Right kidney (tissue), 9 donors: ENCODE measurements at places on chromosomes 6 and 20.

DNA sequence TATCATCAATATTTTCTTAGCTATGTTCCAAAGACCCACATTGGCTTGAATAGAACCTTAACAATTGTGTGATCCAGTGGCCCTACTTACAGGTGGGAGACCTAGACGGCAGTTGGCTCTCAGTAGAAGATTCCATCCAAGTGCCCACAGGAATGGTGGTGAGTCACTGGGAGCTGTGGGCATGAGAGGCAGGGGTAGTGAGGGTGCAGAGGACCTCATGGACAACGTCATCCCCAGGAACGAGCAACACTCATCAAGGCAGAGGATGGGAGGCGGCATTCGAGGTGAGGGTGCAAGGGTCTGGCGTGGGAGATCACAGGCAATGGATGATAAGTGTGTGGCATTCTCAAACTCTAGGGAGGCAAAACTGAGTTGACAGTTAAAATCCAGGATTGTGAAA is 17.5 kb upstream of the SPO11 start:
- no peak for DNase-seq

DNA sequence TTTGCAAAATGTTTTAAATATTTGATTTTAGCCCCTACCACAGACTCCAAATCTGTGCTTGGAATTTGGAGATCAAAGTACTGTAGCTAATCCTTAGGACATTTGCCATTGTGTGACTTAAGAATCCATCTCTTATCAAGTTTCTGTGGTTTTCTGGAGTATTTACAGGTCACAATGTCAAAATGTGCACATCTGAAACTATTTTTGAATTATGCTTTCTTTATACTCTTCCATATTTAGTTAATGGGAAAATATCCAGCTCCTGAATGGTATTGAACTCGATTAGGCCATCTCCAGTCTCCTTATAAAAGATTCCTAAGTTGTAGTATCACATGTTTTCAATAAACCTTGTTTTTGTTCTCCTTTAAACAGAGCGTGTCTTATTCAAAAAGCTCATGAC is 162.5 kb downstream of the KHDC1L start:
- no peak for DNase-seq

- DNase-seq = no peak
Measured at GRCh38 chr6:33118525-33119123, 42.8 kb downstream of the HLA-DPB1 start.

DNA sequence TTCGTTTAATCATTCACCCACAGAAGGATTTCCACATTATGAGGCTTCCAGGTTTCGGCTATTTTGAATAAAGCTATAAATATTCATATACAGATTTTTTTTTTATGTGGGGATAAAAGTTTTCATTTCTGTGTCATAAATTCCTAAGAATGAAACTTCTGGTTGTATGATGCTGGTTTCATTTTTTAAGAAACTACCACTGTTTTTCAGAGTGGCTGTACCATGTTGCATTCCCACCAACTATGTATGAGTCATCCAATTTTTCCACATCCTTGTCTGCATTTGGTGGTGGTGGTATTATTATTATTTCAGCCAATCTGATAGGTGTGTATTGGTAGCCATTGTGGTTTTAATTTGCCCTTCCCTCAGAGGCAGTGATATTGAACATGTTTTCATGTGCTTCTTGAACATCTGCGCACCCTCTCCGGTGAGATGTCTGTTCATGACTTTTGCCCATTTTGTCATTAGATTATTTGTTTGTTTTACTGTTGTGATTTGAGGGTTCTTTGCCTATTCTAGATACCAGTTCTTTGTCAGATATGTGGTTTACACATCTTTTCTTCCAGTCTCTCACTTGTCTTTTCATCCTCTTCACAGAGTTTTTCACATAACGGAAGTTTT is 75.5 kb downstream of the DOK5 start:
- DNase-seq = no peak

GRCh38 chr6:155254139-155254538 is 9.7 kb upstream of the CLDN20 start:
- DNase-seq = no peak

GRCh38 chr20:37920270-37920669 is 17.3 kb downstream of the VSTM2L start:
- no peak for DNase-seq

DNA sequence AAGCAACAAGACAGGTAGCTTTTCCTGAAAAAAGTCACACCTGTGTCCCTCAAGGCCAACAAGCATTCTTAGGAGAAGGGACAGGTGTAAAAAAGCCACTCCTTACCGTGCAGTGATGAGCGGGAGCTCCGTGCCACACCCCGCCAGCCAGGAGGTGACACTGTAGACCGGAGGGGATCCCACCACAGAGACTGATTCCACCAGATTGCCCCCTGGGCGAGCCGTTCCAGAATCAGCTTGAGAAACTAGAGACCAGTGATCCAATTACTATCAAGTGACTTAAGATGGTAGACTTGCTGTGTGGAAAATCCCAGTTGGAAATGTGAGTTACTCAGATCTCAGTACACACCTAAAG is 37.4 kb downstream of the PKHD1 start:
- no peak for DNase-seq

DNA sequence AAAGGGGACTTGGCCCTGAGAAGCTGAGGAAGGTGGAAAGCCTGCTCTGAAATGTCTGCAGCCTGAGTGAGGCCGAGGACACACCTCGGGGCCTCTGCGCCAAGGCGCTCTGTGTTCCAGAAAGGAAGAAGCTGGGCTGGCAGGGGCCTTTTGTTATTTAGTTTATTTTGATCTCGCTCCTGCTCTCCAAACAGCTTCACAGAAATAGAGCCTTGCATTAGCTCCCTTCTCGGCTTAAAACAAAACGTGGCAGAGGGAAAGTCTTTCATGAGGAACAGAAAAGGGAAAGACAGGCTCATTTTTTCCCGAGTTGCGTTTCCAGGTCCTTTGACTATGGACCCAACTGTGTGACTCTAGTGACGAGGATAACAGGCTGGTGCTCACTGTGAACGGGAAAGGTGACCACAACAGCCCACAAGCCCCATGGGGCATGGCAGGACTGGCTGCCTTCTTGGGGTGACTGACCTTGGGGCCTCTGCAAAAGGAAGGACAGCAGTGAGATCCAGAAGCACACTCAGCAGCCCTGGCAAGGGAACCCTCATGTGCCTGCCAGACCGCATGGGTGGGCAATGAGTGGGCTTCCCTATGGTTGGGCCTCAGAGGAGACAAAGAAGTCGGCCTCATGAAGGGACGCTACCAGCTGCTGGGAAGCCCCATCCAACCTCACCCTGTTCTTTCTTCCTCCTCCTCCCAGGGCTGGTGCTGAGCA is 18.7 kb downstream of the LEMD2 start:
- no peak for DNase-seq

DNA sequence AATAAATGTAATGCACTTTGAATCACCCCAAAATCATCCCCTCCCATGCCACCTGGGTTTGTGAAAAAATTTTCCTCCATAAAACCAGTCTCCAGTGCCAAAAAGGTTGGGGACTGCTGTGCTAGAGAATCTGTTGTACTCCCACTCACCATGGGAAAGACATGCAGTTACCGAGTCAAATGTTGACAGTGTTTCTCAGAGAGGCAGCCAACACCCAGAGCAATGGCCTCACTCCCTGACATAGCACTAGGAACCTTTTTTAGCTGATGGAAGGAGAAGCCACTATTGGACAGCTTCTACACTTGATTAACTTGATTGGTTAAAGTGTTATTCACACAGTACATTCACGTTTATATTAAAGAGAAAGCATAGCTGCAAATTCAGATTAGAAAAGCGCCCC is 59.8 kb upstream of the MANEA start:
- no peak for DNase-seq

DNA sequence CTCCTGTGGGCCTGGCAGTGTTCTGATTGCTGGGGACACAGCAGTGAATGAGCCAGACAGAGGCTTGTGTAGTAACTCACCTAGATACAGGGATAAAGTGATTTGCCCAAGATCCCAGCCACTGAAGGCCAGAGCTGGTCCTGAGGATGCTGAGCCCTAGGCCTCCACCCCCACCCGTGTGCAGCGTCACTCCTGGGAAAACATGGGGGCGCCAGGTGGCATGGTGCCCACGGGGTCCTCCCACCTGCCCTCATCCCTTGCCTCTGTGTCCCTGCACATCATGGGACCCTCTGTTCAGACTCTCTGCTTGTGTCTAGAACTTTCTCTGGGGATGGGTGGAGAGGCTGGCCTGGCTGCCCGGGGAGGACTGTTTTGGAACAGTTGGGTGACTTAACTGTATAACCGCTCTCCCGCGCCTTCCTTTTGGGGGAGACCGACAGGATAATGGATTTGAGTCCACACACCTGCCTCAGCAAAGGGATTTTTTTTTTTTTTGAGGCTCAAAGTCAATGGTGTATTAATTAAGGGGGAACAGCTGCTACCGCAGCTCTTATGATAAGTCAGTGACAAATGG is 19.6 kb downstream of the LEMD2 start:
- no peak for DNase-seq

DNA sequence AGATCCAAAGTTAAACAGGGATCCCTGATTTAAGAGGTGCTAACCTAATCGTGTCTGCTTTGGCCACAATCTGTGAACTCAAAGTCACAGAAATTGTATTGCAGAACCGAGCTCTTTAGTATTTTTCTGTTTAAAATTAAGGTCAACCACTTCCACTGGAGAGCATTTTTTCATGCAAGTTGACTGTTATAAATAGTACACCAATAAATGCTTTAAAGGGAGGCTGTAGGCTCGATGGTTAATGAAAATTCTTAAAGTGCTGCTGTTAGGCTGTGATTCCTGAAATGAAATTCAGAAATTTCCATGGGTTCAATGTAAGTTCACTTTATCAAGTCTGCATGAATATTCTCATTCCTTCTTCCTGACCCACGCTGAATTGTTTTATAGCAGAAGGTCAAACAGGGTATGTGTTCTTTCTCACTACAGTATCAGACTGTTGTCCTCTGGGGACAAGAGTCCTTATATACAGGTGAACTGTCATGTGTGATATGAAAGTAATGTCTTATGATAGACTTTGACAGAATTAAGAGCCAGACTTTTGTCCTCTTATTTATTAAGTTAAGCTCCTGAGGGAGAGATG is 92.5 kb upstream of the HDGFL1 start:
- no peak for DNase-seq

DNA sequence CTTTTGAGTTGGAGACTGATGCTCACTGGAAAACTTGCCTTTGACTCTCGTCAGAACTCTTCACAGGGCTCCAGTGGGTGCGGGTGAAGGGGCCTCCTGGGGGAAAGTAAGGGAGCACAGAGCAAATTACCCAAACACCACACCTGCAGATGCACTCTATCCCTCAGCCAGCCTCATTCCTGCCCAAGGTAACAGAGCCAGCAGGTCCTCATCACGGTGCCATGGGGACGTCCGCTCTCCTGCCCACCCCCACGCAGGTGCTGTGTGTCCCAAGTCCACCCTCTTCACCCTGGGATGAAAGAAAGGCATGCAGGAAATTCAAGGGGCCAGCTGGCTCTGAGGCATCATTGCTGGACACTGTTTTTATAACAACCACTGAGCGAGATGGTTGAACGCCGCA is 269.0 kb downstream of the SMOC2 start:
- DNase-seq = no peak

GRCh38 chr6:44309092-44309491 is 4.1 kb downstream of the AARS2 start:
- DNase-seq = no peak

DNA sequence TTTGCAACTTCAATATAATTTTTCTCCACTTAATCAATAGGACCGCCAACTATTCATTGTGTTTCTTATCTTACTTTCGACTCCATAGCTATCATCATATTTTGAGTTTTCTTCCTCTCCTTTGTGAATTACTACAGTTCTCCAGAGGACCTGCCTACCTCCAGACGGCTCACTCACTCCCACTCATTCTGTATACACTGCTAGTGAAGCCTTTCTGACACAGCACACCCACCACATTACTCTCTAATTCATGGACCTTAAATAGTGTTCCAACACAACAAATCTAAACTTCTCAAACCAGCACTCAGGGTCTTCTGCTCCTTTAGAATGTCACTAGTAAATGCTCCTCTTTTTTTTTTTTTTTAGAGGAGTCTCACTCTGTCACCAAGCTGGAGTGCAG is 23.8 kb downstream of the FKBP5 start:
- no peak for DNase-seq

GRCh38 chr6:27770724-27771123 is 141.5 kb downstream of the OR2B2 start:
- DNase-seq = no peak

GRCh38 chr6:42260972-42261371 is 43.3 kb upstream of the MRPS10 start:
- no peak for DNase-seq

DNA sequence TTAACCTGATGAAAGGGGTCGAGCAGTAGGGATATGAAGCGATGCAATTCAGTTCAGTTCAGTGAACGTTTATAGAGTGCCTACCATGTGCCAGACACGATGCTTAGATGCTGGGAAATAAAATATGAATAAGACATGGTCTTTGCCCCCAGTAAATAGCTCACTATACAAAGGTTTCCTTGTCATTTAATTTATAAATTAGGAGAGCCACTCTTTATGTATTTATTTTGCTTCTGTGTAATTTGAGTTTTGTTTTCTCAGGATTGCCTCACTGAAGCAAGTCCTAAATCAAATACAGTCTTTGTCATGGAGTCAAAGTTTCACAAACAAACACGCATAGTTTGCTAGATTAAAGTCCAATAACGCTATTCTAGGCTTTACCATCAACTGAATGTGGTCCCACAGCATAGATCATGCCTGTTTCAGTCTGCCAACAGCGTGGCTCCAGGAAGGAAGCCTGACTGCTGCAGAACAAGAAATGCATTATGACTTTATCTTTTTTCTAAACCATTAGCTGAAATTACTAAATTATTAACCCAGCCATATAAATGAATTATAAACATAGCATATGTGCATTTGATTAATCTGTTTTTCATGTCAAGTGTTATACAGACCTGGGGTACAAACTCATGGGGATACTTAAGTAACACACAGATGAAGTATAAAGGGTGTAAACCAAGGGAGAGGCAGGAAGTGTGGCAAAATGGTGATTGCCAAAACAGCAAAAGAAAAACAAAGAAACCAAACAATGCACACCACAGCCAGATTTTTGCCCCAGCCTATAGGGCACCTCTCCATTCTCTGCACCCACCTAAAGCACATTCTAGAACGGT is 29.8 kb upstream of the CCN2 start:
- no peak for DNase-seq

DNA sequence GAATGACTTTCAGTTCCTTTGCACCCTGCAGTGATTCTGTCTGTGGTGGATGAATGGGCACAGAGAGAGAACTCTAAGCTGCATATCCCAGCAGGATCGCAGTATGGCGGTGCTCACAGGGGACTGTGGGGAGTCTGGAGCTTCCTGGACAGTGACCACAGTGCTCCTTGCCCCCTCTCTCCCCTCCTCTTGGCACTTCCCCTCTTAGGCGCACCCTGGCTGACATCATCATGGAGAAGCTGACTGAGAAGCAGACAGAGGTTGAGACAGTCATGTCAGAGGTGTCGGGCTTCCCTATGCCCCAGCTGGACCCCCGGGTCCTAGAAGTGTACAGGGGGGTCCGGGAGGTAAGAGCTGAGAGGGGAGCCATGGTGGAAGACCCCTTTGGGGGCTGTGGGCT is 8.6 kb downstream of the BYSL start:
- no peak for DNase-seq

- peak; percentile 67 for DNase-seq
Measured at GRCh38 chr6:32178547-32179440, 589 bp downstream of the RNF5 start.

- no peak for DNase-seq
Measured at GRCh38 chr6:116314878-116315277, 35.1 kb upstream of the TSPYL1 start.
